ENCODE measurements at places on chromosomes 1 and 21.

DNA sequence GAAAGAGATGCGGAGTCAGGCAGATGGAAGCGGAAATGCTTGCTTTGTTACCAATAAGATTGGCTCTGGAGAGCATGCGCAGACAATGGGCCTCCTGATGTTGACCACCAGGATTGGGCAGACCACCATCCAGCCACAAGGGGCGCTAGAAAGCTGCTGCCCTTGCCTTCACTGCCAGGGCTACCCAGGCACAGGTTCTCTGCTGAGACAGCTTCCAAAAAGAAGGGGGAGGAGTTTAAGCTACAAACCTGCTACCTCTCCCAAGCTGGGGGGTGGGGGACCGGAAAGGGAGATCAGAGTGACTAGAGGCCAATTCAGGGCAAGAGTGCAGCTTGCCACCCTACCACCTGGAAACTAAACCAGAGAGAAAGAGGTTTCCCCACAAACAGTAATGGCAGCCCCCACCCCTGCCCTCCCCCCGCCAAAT lies 369.7 kb downstream of the RRAGC start:
- peak; percentile 18 for DNase-seq

DNA sequence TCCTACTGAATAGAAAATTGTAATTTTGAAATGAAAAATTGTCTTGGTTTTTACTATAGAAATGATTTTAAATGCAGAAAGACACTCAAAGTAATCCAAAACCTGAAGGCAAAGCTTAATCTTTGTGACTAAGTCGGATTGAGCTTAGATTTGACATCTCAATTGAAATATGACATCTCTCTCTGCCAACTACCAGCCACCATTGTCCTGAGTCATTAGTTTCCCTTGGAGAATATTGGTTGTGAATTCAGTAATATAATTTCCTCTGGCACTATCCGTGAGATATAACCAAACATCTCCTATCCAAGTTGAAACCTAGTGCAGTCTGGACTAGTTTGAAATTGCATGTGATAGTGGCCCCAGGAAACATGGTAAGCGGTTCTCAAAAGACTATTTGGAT lies 37.1 kb downstream of the PLA2G4A start:
- peak; percentile 28 for DNase-seq

DNA sequence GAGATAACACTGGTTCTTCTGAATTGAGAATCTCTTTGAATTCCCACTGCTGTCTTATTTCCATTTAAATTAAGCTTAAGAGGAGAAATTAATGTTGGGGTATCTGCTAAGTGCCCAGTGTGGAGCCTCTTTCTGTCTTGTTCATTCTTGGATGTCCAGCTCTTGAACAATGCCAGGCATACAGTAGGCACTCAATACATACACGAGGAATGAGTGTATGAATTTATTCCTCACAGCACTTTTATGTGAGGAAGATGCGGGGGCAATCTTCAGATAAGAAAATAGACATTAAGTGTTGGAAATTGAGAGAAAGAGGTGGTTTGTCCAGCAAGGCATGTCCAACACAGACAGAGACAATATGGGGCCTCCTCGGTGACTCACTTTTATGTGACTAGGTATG lies 11.8 kb upstream of the ATF3 start:
- DNase-seq, result no peak

DNA sequence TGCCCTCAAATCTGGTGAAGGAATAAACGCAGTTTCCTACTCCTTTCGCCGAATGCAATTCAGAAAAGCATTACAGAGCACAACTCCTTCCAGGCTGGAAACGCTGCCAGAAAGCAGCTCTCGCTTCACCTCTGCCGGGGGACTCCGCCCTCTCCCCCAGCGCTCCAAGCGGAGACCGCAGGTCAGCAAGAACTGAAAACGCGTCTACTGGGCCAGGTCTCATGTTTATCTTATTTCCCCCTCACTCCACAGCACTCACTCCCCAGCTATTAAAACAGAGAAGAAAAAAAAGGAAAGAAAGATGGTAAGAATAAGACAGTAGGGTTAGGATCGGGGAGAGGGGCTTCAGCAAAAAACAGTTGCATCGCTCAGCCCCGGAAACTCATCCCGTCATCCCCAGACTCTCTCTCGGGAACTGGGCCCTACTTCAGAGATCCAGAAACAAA lies 833 bp upstream of the RCOR3 start:
- peak; percentile 83 for DNase-seq

- DNase-seq, result no peak
These were observed 41.5 kb downstream of the PTPRC start for GRCh38 chr1:198680174-198680875.

GRCh38 chr1:98351561-98351960 lies 310.0 kb upstream of the SNX7 start:
- DNase-seq, result no peak

GRCh38 chr1:246923482-246923881 lies 8.3 kb downstream of the AHCTF1 start:
- DNase-seq, result peak; percentile 40

- DNase-seq, result peak; percentile 71
These were observed 13.5 kb downstream of the FALEC start for GRCh38 chr1:150529017-150529416.

- peak; percentile 29 for DNase-seq
These were observed 20.6 kb downstream of the MTHFR start for GRCh38 chr1:11784993-11785769.

GRCh38 chr1:208565756-208566440 lies 321.7 kb upstream of the PLXNA2 start:
- peak; percentile 15 for DNase-seq

DNA sequence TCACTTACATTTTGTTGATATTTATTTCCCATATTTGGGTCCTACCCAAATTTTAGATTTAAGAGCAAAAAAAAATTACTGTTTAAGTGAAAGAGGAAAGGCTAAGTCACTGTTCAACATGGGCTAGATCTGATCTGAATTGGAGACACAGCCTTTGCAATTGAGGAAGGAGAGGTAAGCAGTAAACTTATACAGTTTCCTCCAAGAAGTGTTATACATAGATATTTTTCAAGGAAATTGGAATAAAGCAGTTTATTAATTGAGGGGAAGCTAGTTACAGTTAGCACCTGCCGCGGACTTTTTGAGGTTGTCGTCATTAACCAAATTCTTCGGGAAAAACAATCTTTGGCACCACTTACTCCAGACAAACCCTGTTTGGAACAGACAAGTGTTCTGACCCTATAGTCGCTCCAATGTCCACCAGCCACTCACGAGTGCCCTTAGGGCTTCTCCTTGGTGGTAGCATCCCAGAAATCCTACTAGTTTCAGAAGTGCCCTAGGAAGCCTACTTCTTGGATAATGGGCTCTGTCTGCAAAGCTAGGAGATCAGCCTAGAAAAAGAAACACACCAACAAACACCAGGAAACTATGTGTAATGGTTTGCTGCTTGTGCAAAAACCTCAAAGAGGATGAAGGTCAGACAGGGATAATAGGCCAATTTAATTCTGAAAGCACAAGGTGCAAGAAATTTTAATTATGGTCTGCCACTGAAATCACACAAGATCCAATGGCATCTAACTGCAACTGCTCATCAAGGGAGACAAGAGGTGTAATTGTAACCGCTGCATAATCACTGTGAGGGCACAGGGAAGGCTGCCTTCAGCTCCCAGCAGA lies 2.5 kb downstream of the WLS start:
- no peak for DNase-seq

DNA sequence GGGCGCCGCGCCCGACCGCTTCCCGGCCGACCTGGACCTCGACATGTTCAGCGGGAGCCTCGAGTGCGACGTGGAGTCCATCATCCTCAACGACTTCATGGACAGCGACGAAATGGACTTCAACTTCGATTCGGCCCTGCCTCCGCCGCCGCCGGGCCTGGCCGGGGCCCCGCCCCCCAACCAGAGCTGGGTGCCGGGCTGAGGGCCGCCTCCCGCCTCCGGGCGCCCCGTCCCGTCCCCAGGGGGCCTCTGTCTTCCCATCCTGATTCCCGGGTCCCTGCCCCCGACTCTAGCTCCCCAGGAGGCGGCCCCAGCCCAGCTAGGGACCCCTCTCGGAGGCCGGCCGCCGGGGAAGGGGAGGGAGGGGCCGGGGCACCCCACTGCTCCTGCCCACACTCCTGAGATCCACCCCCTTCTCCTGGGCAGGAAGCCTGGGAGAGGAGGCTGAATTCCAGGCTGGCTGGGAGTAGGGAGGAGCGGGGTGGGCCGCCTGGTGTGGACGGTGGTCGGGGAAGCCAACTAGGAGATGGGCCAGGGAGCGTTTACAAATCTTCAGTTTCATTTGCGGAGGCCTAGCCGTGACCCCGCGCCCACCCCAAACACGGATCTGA lies 21.4 kb downstream of the FOXO6 start:
- peak; percentile 31 for DNase-seq

- DNase-seq, result no peak
These were observed 61.9 kb upstream of the RABGAP1L start for GRCh38 chr1:174097426-174097825.

DNA sequence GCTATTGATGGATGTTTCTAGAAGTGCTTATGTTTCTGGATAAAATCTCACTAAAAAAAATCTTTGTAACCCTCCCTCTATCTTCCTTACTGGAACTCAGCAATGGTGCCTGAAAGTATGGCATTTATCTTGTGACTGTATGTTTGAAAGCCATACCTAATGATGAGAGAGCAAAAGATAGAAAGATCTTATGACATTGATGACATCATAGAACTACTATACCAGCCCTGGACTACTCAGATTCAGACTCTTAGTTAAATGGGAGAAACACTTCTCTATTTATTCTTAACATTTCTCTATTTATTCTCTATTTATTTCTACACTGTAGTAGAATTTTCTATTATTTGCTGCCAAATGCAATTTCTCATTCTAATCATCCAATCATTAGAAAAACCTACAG lies 32.7 kb upstream of the SYCP1 start:
- DNase-seq, result no peak

DNA sequence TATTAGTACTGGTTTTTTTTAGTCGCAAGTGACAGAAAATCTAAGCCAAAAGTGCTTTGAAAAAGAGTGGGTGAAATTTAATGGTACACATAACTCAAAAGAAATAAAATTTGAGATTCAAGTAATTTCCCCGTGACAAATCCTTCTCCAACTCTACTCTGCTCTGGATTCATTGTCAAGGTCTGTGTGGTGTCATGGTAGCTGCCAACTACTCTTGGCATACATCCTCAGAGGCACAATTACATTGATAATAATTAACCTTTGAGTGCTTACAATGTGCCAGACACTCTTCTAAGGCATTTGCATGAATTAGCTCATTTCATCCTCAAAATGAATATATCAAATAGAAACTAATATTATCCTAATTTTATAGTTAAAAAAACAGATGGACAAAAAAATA lies 1153.9 kb upstream of the NCAM2 start:
- DNase-seq, result no peak

- DNase-seq, result peak; percentile 55
These were observed 257.6 kb upstream of the USP24 start for GRCh38 chr1:55472784-55473183.

- DNase-seq, result no peak
These were observed 259.6 kb upstream of the PLD5 start for GRCh38 chr1:242784084-242784483.

DNA sequence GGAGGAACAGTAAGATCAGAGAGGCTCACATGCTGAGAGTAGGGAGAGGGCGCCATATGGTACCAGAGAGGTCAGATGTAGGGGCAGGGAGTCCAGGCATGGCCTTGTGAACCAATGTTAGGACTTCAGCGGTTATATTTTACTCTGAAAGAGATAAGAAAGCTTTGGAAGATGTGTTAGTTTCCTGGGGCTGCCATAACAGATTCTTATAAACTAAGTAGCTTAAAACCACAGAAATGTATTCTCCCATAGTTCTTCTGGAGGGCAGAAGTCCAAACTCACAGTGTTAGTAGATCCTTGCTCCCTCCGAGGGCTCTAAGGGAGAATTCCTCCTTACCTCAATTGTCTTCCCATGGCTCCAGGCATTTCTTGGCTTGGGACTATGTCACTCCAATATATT lies 502.5 kb upstream of the ADGRL2 start:
- peak; percentile 28 for DNase-seq

- peak; percentile 48 for DNase-seq
These were observed 788 bp downstream of the ISG15 start for GRCh38 chr1:1013922-1014648.

GRCh38 chr1:151945725-151946722 lies 36.7 kb upstream of the THEM4 start:
- DNase-seq, result peak; percentile 96

GRCh38 chr1:222084996-222085395 lies 343.1 kb upstream of the DUSP10 start:
- DNase-seq, result peak; percentile 77

DNA sequence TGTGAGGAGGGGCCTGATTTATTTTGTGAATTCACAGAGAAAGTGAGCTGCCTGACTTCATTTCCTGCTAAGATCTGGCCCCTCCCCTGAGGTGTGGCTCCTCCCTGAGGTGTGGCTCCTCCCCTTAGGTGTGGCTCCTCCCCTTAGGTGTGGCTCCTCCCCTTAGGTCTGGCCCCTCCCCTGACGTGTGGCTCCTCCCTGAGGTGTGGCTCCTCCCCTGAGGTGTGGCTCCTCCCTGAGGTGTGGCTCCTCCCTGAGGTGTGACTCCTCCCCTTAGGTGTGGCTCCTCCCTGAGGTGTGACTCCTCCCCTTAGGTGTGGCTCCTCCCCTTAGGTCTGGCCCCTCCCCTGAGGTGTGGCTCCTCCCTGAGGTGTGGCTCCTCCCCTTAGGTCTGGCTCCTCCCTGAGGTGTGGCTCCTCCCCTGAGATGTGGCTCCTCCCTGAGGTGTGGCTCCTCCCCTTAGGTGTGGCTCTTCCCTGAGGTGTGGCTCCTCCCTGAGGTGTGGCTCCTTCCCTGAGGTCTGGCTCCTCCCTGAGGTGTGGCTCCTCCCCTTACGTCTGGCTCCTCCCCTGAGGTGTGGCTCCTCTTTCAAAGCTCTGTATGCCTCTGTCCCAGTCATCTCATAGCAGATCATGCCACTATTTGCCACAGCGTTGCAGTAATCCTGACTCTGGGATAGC lies 26.9 kb upstream of the LRRC3 start:
- DNase-seq, result peak; percentile 2

- no peak for DNase-seq
These were observed 1.6 kb downstream of the NEGR1 start for GRCh38 chr1:72280711-72281110.

DNA sequence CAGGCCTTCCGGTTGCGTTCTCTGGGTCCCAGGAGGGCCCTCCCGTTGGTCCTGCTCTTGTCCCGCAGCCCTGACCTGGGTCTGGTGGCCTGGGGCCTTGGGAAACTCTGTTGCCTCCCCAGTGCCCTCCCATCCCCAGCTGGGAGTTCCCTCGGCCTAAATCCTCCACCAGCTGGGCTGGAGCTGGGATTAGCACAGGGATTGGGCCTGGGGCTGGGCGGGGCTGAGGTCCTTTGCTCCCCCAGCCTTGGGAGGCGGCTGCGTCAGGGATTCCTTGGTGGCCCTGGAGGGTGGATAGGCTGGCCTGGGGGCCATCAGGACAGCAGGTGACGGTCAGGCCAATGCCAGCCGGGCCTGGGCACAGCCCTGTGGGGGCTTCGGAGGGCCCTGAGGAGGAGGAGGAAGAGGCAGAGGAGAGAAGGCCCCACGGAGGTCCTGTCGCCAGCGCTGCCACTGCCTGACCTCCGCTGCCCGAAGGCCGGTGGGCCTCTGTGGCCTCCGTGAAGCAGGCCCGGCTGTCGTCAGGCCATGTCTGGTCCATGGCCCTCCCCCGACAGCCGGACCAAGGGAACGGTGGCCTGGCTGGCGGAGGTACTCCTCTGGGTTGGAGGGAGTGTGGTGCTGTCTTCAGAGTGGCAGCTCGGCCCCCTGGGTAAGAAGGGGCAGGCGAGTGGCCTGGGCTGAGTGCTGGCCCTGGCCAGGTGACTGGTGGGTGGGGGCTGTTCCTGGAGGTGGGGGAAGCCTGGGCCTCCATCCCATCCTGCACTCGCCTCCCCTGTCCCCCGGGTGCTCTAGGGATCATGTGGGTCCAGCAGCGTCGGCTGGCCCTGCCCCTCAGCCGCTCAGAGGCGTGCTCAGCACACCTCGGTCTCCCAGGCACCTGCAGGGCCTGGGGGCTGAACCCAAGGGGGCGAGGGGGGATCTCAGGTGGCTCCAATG lies at the start of gene PLCH2:
PLCH2 (plus strand) TSS at position 229 of the 939 bp plus-strand sequence; CDS start at position 529, 300 bp downstream.
- DNase-seq, result no peak
